ENCODE measurements at places on chromosomes 2 and 18.

DNA sequence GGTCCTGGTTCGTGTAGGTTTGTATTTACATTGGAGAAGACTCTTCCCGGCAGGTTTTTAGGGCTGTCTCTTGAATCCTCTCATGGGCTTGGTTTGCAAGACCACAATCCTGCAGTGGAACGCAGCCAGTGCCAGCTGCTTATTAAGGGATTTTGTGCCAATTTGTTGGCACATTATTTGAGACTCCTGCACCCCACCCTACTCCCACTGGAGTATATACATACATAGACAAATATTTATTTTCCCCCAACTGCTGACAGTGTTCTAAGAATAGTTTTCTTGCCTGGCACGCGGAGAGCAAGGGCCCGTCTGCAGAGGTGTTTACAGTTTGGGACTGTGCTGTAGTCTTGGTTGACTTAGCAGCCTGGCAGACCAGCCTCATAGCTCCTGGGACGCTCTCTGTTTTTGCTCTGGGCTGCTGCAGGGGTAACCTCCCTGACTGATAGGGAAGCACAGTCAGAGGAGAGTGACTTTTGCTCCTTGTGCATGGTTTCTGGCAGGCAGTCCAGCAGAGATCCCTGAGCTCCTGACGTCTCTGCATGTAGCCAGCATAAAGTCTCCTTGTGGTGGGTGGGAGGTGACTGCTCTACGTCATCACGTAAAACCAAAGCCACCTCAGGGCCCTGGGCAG is 1.9 kb downstream of the LDLRAD4 start:
- no peak for DNase-seq

GRCh38 chr2:1041012-1041805 is 90.6 kb downstream of the SNTG2 start:
- no peak for DNase-seq

DNA sequence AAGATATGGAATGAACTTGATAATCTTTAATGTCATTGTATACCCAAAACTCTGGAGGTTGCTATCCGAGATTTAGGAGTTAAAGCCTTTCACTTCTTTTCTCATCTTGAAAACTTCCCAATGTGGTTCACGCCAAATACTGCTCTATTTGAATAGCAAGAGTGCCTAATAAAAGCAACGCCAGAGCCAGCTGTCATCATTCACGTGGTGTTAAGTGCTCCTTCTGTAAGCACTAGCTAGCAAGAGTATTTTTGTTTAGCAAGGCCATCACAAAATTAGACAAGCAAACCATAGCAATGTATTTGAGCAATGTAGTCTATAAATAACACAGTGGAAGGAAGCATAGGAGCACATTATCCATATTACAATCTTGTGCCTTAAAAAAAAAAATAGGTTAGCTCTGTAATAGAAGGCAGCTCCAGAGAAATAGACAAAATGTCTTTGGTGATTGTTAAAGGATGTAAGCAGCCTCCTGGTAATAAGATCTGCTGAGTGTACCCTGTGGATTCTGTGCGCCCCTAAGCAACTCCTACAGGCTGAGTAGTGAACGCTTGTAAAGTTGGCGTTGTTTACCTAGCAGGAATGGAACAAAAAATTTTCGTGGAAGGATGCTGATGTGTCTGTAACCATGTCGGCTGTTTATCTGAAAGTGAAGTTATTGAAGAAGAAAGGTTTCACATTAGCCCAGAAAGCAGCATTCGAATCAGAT is 518.0 kb downstream of the CNTNAP5 start:
- no peak for DNase-seq

DNA sequence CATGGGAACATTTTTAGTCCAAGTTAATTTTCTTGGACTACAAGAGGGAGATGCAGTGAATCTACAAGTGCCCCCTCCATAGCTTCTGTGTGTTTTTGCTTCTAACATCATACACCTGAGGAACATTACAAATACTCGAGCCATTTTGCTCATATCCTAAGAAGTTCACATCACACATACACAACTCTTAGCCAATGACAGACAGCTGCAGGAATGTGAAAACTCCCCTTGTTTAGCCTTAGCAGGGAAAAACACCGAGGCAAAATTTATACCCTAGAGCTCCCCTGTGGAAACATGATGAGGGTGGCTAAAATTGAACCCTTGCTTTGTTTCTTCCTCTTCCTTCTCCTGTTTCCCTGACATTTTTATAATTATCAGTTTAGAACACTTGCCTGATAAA is 928.3 kb upstream of the NRXN1 start:
- no peak for DNase-seq

- no peak for DNase-seq
Measured at GRCh38 chr2:237869343-237870102, 10.1 kb downstream of the RAMP1 start.

DNA sequence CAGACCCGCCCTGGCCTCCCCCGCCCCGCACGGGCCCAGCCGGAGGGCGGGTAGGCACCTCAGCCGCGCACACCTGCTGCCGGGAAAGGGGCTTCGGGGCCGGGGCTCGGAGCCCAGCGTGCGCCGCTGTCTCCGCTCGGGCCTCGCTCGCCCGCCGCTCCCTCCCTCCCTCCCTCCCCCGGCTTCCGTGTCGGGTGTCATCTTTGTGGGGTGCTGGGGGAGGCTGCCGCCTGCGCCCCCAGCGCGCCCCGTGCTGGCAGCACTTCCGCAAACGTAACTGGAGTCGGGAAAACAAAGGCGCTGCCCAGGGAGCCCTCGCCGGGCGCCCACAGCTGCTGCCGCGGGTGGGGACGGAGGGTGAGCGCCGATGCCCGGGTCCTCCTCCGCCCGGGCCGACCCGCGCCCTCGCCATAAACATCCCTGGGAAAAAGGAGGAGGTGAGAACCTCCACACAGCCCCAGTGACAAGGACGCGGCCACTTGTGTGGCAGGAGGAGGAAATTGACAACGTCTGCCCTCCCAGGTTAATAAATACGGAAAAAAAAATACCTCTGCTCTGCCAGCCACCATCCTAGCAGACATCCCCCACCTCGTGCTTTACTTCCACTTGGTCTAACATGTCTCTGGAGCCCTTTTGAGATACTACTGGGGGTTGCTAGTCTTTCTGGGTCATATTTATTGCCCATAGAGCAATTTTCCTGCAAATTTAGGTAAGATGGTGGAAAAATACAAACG is 550 bp downstream of the MFSD6 start:
- peak; percentile 33 for DNase-seq

DNA sequence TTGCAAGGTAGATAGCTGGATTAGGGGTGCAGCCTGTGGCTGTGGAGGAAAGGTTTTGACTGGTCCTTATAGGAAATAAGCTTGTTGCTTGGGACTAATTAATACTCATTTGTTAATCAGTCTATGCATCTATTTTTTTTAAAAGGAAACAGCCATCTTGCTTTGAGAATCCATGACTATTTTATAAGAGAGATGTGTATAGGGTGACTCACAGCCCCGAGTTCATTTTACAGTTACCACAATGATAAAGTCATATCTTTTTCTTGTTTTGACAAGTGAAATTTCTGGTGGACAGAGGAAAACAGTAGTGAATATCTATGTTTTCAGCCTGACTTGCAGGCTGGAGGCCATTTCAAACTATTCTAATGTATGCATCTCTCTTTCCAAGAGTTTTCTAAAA is 193.5 kb upstream of the CCDC68 start:
- no peak for DNase-seq

- no peak for DNase-seq
Measured at GRCh38 chr2:20617892-20618467, 32.9 kb downstream of the HS1BP3 start.

DNA sequence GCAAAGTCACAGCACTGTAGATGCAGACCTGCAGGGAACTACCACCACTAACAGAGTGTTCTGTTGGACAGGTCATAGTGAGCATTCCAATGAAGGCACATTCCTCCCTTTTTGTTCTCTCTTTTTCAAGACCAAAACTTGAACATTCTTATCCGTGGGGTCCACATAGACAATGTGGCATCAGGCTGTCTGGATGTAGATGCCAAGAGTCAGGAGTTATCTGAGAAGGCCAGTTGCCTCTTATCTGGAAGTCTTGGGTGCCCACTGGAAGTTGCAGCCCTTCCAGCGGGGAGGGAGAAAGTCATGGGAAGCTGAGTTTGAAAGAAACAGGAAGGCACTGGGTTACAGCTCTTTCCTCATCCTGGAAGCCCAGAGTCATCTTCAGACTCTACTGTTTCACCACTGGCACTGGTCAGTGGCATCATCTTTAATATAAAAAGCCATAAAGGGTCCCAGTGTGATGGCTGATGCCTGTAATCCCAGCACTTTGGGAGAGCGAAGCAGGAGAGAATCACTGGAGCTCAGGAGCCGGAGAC is 61.4 kb downstream of the FAM161A start:
- DNase-seq = no peak

DNA sequence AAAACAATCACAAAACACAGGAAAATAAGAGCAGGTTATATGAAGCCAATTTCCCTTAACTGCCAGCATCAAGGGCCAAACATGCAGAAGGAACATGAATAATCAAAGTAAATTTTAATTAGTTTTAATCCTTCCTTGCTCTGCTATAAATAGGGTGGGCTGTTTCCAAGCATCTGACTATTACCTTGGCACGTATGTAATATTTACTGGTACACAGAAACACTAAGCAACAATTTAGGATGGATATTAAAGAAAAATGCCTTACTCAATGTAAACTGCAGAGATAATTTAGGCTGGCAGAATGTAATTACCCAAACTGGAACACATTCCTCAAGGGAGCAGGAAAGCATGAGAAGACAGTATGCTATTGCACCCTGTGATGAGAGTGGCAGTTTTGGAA is 468.2 kb downstream of the TDRD15 start:
- no peak for DNase-seq

- DNase-seq = no peak
Measured at GRCh38 chr18:44149706-44150105, 531.0 kb upstream of the SETBP1 start.

DNA sequence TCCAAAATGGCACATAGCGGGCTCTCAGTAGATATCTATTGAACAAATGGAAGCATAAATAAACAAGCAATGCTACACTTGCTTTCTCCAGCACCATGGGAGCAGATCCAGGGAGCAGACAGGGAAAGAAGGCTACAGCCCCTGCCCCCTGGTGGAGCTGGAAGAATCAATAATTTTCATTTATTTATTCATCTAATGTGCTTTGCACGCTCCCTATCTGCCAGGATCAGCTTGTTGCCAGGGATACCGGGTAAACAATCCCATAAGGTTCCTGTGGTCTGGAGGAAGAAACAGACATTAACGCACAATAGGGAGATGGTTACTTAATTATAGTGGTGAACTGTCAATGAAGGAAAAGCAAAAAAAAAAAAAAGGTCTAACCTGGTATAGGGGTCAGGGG is 40.1 kb upstream of the CLASP1 start:
- no peak for DNase-seq

DNA sequence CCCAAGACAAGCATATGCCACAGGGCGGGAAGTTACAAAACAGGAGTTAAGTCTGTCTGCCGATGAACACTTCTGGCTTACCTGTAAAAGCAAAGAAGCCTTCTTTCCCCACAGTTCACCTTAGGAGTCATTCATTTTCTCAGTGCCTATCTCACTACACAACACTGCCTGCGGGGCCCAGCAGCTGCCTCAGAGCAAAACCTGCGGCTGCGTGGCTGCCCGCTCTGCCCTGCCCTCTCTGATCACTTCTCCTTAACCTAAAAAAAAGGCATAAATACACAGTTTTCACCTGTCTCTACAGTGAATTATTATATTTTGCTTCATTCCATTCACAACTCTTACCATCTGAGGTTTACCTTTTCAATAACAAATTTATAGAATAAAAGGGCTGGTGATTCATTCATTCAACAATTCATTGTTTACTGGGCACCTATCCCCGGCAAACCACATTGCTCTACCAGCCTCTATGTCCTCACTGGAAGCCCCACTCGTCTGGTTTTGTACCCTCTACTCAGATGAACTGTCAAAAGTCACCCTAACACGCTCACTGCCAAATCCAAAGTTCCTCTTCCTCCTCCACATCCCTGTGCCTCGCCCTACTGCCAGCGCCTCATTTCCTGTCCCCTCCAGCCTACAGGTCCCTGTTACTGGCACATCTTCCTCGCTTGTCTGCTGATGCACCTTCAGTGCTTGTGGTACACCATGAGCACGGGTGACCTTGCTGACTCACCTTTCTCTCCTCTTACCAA is 31.4 kb downstream of the AFG3L2 start:
- DNase-seq = no peak

- no peak for DNase-seq
Measured at GRCh38 chr18:35692866-35693265, 111.3 kb downstream of the GALNT1 start.

GRCh38 chr2:38016219-38016618 is 59.7 kb downstream of the CYP1B1 start:
- no peak for DNase-seq

- no peak for DNase-seq
Measured at GRCh38 chr18:79971986-79972385, 7.5 kb downstream of the HSBP1L1 start.

DNA sequence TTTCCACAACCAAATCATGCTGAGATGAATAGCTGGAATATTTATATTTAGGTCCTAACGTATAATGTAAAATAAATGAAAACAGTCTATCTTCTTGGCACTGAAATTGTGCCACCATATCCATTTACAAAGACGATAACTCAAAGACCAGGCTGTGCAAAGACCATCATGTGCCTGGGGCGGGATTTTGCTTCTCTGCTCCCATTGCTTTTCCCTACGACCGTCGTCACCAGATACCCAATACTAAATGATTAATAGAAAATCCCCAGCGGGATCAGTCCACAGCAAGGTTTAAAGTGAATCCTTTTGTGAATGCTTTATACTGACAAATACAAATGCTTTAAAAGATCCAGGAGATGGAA is 194.3 kb upstream of the ARL4C start:
- DNase-seq = no peak

DNA sequence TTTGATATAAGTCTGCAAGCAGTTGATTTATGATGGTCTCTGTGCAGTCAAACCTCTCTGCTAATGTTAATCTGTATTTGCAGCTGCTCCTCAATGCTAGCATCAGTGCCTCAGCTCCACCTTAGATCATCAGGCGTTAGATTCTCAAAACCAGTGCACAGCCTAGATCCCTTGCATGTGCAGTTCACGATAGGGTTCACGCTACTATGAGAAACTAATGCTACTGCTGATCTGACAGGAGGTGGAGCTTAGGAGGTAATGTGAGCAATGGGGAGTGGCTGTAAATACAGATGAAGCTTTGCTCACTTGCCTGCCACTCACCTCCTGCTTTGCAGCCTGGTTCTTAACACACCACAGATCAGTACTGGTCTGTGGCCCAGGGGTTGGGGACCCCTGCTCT is 18.4 kb downstream of the RBKS start:
- DNase-seq = no peak

DNA sequence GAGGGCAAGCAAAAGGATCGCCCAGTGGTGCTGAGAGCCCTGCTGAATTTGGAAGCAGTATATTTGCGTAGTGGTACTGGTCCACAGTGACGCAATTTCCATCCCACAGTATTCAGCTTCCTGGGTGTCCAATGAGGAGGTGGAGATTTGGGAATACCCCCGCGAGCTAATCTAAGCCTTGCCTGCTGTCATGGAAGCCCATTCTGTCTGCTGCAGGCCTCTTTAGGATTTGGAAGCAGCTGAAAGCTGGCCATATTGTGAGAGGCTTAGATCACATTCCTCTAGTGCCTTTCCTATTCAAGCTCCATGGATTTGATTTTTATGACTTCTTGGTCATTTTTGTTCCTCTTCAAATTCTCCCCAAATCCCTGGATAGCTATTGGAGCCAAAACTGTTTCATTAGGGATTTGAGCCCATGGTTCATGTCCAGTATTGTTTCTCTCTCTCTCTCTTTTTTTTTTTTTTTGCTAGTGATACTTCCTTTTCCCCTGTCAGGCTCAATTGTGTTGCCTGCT is 22.3 kb upstream of the DYNC2LI1 start:
- no peak for DNase-seq

GRCh38 chr2:197786010-197786877 is 1.1 kb upstream of the BOLL start:
- DNase-seq = no peak

Measured in stimulated activated CD4-positive, alpha-beta T cell treated with anti-CD3 and anti-CD28 coated beads, Interleukin-1b, Interleukin-23, amount 100 ng/mL, for 1 hour (primary cell).